Hippocampal formation (tissue), 2 donors: ENCODE measurements at places on chromosomes 6 and 20.
A peak's percentile ranks its signal among the peaks of the same experiment; 100 is the strongest.

- DNase-seq = no peak
Measured at GRCh38 chr6:24831771-24832716, 33.3 kb upstream of the ARMH2 start.

DNA sequence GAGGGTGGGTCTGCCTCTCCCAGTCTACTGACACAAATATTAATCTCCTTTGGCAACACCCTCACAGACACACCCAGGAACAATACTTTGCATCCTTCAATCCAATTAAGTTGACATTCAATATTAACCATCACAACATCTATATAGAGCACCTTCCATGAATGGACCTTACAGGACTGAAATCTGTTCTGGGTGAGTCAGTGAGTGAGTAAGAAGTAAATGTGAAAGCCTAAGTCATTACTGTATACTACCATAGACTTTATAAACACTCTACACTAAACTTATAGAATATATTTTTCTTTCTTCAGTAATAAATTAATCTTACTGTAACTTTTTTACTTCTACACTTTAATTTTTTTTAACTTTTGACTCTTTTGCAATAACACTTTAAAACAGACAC, 993.8 kb upstream of the MAP3K7 start:
- DNase-seq = no peak

- DNase-seq = no peak
Measured at GRCh38 chr6:87071683-87072082, 23.2 kb downstream of the CGA start.

- no peak for DNase-seq
Measured at GRCh38 chr6:126631363-126631762, 291.4 kb downstream of the CENPW start.

DNA sequence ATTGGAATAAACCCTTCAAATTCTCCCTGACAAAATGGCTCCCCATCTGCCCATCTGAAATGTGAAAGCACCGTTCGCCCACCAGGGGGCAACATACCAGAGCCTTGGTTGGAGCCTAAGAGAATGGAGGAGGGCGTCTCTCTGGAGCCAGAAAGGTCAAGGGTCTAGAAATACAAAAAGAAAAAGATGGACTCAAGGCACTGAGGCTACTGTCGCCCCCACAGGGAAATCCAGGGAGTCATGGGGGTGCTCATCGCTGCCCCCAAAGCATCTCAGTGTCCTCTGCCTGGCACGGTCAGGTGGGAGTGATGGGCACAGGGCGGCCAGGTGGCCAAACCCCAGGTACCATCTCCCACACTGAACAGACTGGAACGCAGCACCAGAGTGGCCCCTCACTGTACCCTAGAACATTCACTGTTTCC, 136.3 kb downstream of the ZMYND8 start:
- no peak for DNase-seq

DNA sequence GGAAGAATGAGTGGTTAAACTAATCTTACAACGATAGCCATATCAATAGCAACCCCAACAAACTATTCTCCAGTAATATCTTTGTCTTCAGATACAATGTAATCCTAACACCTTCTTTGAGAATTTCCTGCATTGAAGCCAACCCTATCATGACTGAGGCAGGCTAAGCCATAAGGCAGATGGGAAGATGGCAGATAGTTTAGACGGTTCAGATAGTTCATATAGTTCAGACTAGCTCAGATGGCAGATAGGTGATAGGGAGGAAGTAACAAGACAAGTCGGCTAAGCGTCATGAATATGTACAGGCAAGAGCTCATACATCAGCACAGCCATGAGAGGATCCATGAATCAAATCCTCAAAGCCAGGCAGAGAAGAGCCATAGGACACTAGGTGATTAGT, 39.1 kb upstream of the BEND6 start:
- no peak for DNase-seq

DNA sequence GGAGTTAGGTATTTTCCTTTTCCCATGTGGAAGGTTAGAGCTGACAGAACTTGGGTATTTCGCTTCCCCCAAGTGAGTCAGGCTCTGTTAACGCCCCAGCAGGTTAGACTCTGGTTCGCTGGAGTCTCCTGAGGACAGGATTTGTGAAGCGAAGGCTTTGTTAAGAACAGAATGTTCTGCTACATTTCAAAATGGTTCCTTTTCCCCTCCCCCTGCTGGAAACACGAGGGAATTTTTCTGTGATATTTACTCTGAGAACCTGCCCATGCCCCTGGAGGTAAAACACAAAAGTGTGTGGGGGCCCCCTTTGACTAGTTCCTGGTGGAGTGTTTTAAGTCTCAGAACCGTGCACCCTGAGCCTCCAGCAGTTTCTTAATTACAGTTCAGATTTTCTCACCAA, 731.4 kb upstream of the CITED2 start:
- DNase-seq = no peak

DNA sequence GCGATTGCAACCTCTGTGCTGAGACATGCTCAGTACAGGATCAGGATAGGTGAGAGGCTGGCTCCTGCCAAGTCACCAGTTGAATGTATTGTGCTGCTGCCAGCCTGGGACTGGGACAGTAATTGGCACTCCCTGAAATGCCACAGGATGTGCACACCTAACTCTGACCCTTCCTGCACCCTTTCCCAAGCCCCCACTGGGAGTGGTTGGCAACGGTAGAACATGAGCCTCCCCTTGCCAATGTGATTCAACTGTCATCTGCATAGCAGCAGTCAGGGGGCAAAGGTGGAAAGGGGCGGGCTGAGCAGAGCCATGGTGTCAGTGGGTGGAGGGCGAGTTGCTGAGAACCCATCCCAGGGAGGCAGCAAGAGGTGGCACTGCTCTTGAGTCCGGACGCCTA, 15.4 kb downstream of the SPINT3 start:
- DNase-seq = no peak

- DNase-seq = no peak
Measured at GRCh38 chr6:102562713-102563112, 1169.2 kb downstream of the GRIK2 start.

GRCh38 chr6:24125980-24126379, at the start of gene NRSN1:
Gene NRSN1 (plus strand): TSS chr6:24126215. CDS start chr6:24134328, 8,113 bp downstream.
- DNase-seq = peak; percentile 34

GRCh38 chr6:141398949-141399348, 733.8 kb upstream of the GJE1 start:
- no peak for DNase-seq

DNA sequence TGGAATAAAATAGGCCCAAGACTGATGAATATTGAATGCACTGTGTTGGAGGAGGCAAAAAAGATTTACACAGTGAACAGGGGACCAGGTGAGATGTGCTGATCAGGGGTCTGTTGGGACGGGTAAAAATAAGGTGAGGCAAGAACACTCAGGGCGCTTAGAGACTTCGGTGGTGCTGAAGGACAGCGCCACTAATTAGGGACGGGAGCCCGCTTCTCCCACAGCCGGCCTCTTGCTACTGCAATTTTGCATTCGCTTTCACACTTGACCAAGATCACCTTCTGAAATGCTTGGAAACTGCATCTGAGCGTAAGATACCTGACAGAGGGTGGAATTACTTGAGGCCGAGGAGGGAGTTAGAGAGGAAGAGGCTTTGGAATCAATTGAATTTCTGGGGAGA, 7.3 kb downstream of the TFAP2D start:
- DNase-seq = no peak

DNA sequence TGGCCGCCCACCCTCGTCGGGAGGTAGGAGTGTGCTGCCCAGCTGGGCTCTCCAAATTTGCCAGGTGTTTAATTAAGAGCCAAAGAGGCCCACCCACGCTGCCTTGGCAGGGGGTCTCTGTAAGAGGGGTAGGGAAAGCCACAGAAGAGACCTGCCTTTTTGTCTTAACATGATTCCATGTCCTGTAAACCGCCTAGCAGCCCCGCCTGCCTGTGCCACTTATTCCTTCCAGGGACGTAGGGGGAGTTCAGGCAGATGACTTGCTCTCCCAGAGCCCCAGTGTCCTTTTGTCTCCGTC, 2.1 kb downstream of the FAM210B start:
- no peak for DNase-seq

DNA sequence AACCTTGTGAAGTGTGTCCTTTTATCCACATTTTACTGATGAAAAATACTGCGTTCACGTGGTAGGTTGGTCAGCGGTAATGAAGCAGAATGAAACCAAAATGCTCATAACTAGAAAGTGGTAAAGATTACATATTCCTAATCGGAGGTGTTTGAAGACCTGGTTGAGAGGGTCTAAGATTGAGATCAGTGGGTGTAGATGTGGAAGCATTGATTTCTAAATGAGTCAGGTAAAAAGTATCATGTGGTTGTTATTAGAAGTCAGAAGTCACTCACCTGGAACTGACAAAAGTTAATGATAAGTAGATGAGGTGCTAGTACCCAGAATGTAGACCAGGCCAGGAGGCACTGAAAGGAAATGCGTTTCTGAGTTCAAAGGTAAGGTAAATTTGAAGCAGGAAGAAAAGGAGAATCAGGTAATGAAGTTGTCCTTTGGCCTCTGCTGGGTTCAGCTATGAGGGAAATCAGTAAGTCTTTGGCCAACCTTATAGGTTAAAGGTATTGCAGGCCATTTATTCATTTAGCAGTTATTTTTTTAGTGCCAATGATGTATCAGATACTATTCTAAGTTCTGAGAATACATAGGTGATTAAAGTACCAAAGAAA, 31.2 kb downstream of the FAM83B start:
- no peak for DNase-seq

DNA sequence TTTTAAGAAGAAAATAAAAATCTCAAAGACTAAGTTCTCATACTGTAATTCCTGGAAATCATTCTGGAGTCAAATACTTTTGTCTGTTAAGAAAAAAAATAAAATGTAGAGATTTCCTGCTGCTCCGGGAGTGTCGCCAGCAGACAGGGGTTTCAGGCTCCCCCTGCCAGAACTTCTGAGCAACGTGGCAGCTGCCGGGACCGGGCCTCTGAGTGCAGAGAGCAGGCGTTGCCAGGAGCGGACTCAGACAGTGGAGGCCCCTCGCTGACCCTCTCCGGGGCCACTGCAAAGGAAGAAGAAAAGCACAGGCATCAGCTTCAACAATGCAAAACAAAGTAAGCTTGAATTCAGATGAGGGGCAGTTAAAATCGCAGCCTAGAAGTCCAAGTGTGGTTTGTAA, 95.5 kb downstream of the THBS2 start:
- DNase-seq = no peak

- no peak for DNase-seq
Measured at GRCh38 chr6:157536223-157536545, 155.2 kb downstream of the ZDHHC14 start.

GRCh38 chr6:34680802-34681515, 15.6 kb downstream of the ILRUN start:
- no peak for DNase-seq

DNA sequence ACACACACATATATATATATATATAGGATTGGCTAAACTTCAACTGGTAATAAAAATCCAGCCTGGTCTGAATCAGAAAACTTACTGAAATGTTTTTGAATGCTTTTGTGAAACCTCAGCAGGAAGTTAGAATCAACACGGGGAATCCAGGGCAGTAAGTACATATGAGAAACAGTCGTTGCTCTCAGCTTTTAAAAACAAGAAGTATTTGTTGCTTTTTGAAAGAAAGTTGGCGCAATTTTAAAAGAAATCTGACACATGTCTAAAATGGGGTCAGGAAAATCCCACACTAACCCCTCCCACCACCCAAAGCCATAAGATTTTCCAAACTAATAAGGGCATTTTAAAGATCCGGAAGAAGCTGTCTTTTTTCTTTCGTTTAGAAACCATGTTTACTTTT, 11.5 kb upstream of the CCDC170 start:
- DNase-seq = no peak

DNA sequence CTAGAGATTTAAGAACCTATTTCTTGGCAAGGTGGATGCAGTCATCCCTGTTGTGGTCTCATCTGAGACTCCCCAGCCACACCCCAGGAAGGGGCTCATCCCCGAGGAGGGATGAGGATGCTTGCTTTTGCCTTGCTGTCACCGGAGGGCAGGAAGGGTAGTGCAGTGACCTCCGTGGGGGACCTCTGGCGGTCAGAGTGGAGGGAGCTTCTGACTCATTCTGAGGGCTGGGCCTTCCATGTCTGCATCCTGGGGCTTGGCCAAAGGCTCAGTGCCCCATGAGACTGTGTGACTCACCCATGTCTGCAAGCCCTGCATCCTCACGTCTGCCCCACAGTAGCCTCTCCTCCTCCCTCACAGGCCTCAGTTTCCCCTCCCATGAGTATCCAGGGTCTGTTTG, 38.7 kb downstream of the UQCC2 start:
- DNase-seq = peak; percentile 25

- no peak for DNase-seq
Measured at GRCh38 chr6:23269436-23269835, 700.1 kb downstream of the HDGFL1 start.

DNA sequence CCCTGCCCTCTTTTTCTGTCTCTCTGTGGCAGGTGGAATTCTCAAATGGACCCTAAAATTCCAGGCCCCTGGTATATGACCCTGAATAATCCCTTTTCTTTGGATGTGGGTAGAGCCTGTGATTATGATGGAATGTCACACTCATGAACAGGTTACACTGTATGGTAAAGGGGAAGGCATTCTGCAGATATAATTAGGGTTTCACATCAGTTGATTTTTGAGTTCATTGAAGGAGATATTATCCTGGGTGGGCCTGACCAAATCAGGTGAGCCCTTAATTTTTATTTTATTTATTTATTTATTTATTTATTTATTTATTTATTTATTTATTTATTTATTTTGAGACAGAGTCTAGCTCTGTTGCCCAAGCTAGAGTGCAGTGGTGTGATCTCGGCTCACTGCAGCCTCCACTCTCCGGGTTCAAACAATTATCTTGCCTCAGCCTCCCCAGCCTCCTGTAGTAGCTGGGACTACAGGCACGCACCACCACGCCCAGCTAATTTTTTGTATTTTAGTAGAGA, 13.7 kb upstream of the STMND1 start:
- no peak for DNase-seq

DNA sequence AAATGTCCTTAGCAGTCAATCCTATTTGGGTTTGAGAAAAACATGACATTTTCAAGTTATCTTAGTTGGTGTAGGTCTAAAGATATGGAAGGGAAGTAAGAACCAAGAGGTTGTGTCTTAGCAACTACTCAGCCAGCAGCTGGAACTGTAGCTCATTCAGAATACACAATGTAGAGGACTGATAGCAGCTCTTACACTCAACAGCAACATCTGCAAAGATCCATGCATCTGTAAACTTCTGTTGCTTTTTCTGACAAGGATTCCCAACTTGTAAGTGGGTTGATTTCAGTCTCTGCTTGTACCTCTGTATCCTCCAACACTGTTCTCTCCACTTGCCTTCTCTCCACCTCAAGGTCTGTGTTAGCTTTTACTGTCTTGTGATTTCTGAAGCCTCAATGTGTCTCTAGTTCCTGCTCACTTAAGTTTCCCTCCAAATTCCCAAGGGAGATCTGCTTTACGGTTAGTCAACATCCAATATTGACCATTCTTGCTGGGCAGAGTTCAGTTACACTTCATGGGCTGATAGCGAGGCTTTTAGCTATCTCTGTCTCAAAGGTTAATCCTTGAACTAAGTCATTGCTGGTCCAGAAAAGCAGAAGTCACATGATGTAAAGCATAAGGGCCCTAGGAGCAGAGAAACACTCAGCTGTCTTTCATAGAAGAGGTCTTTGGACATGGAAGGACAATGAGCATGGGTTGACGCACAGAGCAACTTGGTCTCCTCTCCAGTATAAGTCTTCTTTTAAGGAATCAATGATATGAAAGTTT, 71.6 kb upstream of the LGSN start:
- no peak for DNase-seq

- no peak for DNase-seq
Measured at GRCh38 chr20:63881451-63882226, 13.3 kb upstream of the DNAJC5 start.

GRCh38 chr20:2304180-2304579, 8.4 kb downstream of the TGM3 start:
- DNase-seq = no peak
